ENCODE measurements at places on chromosomes 3 and 15.

DNA sequence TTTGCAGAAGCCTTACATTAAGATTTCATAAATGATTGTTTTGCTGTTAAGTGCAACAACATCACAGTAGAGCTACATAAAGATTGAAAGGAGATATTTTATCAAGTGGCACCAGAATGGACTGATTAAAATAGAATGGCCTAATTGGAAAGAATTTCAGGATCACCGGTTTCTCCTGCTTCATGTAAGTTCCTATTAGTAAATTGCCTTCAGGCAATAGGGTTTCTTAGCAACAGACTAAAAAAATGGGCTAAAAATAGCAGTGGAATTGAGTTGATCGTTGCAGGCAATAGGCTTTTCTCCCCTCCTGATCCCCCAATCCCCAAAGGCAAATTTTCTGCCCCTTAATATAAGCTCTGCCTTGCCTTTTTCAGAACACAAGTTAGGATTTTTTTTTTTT lies 917 bp downstream of the LNP1 start:
- DNase-seq = no peak

- no peak for DNase-seq
Measured at GRCh38 chr3:106530367-106530766, 661.6 kb upstream of the CBLB start.

GRCh38 chr3:4429648-4430350 lies 37.3 kb downstream of the SUMF1 start:
- no peak for DNase-seq

GRCh38 chr3:39529577-39529976 lies 62.1 kb downstream of the MOBP start:
- no peak for DNase-seq

GRCh38 chr3:155496206-155496605 lies 202.7 kb upstream of the STRIT1 start:
- no peak for DNase-seq

DNA sequence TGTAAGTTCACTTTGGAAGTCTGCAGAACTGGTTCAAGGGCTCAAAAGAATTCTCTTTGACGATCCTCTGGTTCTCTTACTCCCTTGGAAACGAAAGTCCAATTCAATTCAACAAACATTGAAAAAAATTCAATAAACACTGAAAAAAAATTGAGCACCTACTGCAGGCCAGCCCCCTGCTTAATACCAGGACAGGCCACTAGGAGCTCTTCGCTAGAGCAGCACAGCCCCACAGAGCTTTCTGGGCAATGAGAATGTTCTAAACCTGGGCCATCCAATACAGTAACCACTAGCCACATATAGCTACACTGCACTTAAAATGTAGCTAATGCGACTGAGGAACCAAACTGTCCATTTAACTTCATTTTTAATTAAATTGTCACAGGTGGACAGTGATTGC lies 50.4 kb upstream of the DCLK3 start:
- no peak for DNase-seq

- no peak for DNase-seq
Measured at GRCh38 chr15:74397239-74398068, 30.0 kb upstream of the CYP11A1 start.

DNA sequence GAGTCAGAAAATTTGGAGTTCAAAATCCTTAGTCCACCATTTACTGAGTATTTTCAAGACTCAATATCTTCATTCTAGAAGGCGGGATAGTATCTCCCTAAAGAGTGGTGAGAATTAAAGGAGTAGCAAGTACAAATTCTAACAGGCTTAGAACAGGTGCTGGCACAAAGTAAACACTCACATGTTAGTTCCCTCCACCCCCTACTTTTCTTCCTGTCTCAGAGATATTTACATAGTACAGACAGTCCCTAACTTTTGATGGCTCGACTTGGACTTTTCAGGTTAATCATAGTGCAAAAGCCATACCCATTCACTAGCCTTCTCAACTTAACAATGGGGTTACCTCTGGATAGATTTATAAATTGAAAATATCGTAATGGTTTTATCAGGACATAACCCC lies 476.2 kb upstream of the RASGRP1 start:
- no peak for DNase-seq

- no peak for DNase-seq
Measured at GRCh38 chr15:57213862-57214261, 162.4 kb upstream of the CGNL1 start.

- DNase-seq = no peak
Measured at GRCh38 chr15:90097475-90097874, 4.8 kb downstream of the IDH2 start.

- no peak for DNase-seq
Measured at GRCh38 chr15:87938031-87938430, 318.5 kb downstream of the NTRK3 start.

- DNase-seq = no peak
Measured at GRCh38 chr15:52622791-52623190, 54.0 kb upstream of the ARPP19 start.

DNA sequence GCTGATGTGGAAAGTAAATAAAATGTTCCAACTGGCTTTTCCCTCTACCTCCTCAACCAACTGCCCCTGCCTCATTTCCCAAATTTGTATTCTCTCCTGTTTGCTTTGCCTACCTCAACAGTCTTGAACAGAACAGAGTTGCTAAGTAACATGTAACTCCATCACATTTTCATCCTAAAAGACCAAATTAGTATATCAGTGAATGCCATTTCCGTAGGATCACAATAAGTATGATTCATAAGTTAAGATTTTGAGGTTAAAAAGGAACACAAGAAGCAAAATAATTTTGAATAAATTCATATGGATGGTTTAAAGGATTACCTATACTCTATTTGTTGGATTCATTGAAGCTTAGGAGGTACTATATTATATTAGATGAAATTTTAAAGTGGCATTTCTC lies 154.9 kb downstream of the ECT2 start:
- no peak for DNase-seq

- peak; percentile 92 for DNase-seq
Measured at GRCh38 chr15:89430530-89431341, 65.6 kb downstream of the RHCG start.

- DNase-seq = no peak
Measured at GRCh38 chr3:144121661-144122060, 150.0 kb downstream of the DIPK2A start.

DNA sequence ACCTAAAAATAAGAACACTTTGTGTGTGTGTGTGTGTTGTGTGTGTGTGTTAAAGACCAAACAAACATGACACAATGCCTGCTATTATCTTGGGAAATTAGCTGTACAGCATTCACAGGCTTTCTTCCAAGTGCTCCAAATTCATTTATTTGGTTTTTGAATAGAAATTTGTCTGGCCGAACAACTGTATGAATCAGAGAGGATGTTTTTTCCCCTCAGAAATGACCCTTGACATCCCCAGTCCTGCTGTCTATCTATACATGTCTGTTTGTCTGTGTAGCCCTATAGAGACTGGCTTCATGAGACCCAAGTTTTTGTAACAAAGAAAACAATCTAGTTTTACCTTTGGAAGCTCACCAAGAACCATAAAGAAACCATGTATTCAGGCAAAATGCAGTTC lies 549.8 kb downstream of the NSUN3 start:
- no peak for DNase-seq

GRCh38 chr15:95175914-95176658 lies 944.7 kb downstream of the MCTP2 start:
- DNase-seq = no peak

DNA sequence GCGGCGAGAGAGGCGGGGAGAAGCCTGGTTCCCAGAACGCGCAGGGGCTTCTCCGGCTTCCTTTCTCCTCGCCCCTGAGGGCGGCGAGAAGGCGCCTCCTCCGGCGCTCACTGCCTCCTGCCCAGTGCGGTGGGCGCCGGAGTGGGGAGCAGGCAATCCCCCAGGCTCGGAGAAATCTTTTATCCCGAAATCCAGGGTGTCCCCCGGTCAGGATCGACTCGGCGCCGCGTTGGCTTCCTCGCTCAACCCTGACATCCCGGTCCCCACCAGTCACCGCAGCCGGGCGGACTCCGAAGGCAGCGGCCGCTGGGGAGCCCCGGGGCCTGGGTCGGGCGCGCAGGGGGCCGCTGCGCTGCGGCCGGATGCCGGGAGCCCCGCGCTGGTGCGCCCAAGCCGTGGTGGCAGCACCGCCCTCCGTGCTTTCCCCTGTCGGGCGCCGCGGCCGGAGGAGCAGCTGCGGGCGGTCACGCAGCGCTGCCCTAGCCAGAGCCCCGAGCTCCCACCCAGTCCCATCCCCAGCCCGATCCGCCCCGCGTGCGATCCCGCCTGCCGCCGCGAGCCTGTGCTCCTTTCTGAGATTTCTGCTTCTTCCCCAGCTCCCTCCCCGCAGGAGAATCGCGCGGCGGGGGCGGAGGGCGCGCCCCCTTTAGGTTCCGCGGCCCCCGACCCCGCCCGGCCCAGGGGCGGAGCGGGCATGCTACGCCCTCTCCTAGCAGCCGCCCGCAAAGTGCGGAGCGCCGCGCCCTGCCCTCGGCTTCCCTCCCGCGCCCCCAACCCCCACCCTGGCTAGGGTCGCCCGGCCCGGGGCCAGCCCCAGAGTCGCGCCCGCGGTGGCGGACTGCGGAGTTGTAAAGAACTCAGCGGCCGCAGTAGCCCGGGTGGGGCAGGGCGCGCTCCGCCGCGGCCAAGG lies 683 bp upstream of the CACNA2D3 start:
- DNase-seq = peak; percentile 74

DNA sequence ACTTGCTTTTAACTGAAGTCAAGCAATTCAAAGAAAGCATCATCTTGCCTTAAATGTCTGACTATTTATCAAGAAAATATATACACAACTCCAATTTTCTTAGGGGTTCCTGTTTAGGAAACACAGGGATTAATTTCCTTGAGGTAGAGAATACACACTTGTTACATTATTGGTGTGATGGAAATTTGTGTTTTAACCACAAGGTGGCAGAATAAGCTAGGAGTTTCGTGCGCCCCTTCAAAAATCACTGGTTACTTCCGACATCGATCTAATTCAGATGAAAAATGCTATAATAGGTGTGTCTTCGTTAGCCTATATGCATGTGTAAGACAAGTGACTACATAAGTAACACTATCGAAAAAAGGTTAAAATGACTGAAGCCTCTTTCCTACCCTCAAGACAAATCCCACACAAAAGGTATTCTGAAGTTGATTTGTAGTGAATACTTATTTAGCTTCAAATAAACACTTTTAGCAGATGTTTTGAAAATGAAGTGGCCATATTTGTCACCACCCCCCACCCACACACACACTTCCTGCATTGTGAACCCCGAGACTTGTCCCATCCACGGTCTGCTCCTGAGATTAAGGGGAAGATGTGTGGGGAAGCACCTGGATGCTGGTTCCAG lies 246.5 kb downstream of the ROBO1 start:
- DNase-seq = no peak

DNA sequence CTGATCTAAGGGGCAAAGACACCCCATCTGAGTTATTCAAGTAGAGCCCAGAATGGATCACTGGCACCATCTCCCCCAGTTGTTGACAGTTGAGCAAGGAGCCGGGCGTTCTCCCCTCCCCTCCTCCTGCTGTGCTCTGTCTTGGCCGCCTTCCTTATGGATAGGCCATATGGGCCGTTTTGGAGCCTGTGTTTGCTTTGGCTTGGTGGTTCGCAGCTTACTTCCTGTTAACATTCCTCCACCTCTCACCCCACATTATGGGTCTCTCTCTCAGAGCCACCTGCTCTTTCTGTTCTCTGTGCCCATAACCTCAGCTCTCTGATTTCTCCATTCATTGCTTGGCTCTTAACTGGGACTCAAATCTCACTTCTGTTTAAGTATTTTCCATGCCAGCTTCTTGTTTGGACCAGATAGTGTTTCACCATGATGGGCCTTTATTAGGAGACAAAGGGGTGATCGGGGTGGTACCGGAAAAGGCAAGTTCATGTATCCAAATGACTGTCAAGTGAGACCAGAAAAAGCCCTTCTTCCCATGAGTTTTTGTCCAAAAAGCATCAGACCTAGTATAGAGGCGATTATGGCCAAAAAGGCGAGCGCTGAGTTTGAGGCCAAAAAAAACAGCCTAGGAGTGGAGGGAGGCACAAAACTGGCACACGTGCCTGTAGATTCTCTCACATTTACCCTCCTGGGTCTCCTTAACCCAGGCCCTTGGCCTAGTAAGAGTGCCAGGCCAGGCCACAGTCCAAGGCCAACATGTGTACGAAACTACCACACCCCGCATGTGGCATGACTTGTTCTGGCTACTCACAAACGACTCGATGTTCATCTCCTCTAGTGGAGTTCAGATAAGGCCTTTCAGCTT lies 62.6 kb downstream of the DUT start:
- DNase-seq = no peak

GRCh38 chr3:137035631-137036030 lies 77.8 kb downstream of the IL20RB start:
- no peak for DNase-seq

GRCh38 chr3:89216016-89216739 lies 108.8 kb downstream of the EPHA3 start:
- no peak for DNase-seq

DNA sequence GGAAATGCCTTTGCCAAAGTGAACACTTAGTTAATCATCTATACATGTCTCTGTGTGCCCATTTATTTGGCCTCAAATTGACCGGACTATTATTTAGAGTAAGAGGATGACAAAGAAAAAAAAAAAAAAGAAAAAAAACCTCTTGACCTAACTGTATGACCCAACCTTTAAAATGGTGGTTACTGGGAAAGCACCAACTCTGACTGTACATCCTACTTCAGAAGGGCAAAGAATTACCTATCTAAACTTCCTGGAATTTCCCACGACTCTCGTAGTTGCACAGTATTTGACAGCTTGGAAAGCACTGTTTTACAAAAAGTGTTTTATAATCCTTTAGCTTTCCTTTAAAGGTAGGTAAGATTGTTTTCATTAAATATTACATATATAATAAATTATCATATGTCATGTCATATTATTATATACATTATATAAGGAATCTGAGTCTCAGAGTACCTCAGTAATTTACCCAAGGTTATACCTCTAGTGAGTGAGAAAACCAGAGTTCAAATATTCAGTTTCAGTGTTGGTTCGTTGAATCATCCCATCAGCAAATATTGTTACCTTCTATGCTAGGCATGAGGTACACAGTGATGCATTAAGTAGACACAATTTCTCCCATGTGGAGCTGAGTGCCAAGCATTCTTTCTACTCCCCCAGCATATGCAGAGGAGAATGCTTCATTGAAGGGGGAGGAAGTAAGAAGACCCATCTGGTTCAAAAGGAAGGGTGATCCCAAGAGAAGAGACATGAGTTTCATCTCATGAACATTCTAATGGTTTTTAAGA lies 5.0 kb downstream of the BCL2A1 start:
- DNase-seq = no peak

DNA sequence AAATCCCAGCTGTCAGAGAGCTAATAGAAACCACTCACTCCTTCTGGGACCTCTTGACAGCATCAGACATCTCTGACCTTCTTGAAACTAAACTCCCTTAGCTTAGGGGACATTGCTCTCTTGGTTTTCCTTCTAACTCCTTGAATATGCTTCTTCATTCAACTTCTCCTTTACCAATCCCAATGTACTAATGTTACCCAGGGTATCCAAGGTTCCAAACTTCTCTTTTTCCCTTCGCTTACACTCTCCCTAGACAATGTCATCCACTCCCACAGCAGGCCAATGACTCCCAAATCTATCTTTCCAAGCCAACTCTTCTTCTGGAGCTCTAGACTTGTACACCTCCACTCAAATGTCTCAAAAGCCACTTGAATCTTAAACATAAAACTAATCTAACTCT lies 14.6 kb downstream of the HEXA start:
- no peak for DNase-seq

- no peak for DNase-seq
Measured at GRCh38 chr15:33720952-33721351, 247.3 kb upstream of the CHRM5 start.

- DNase-seq = no peak
Measured at GRCh38 chr15:41892621-41893421, 1.0 kb downstream of the SPTBN5 start.

GRCh38 chr3:44041726-44042125 lies 200.0 kb upstream of the TOPAZ1 start:
- DNase-seq = peak; percentile 4

Measured in ecto neural progenitor cell (in vitro differentiated cells).